ENCODE measurements at places on chromosomes 2 and 18.

GRCh38 chr2:119857742-119858141, 98.0 kb downstream of the PTPN4 start:
- DNase-seq, result no peak

GRCh38 chr2:112787294-112787693, 3.0 kb upstream of the IL1A start:
- no peak for DNase-seq

GRCh38 chr2:203853271-203853670, 14.3 kb upstream of the CTLA4 start:
- no peak for DNase-seq

GRCh38 chr2:24984912-24985311, 13.2 kb upstream of the DNAJC27 start:
- peak; percentile 90 for DNase-seq

GRCh38 chr2:60212181-60212945, 341.1 kb downstream of the BCL11A start:
- DNase-seq, result no peak

- DNase-seq, result peak; percentile 59
These were observed 265.2 kb upstream of the SPHKAP start for GRCh38 chr2:228446734-228447133.

DNA sequence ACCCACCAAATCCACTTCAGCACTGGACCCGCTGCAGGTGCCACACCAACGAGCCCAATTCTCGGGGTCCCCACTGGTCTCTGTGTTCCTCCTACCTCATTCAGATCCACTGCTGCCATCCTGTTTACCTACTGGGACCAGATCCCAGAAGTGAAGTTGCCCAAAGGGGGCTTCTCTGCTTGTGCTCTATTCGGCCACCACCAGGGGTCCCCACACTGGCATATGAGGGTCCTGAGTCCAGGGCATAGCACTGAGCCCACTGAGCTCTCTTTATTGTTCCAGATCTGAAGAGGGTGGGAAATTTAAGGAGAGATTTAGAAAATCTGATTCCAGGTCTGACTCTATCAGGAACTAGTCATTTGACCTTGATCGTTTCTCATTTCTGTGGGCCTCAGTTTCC, 2.4 kb downstream of the GPR45 start:
- no peak for DNase-seq

DNA sequence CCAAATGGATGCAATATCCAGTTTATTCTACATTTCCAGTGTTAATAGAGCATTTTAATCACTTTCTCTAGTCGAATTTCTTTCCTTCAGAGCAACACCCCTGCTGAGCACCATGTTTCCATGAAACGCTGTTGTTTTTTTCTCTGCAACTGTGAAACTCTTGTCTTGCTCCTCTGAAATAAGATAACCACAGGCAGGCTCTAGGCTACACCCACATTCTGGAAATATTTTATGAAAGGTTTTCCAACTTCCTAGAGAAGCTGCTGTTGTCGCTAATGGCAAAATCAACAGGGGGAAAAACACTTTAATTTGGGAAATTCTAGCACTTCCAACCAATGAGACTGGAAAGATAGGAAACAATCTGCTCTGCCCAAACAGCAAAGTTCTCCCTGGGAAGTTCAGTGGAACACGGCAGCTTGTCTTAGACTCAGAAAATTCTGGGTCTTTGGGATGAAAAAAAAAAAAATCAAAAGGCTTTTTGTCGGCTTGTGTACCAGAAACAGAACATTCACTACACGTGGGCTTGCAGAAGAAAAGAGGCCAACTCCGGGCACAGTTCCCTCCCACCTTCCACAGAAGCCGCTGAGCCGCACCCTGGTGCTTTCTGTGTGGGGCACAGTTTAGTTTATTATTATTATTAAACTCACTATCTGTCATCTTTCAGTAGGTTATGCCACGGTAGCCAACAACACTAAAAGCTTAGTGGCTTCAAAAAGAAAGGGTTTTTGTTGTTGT, 98.7 kb downstream of the MMADHC start:
- no peak for DNase-seq

DNA sequence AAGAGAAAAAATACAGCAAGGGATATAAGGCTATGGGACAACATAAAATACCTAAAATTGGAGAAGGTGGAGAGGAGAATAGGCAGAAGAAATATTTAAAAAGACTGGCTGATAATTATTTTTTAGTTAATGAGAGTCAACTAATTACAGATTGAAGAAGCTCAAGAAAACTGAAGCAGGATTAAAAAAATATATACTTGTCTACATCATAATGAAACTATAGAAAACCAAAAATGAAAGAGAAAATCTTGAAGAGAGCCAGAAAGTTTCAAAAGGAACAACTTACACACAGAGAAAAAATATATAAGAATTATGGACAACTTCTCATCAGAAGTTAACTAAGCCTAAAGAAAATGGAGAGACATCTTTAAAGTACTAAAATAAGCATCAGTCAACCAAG, 62.9 kb upstream of the APCDD1 start:
- DNase-seq, result no peak

DNA sequence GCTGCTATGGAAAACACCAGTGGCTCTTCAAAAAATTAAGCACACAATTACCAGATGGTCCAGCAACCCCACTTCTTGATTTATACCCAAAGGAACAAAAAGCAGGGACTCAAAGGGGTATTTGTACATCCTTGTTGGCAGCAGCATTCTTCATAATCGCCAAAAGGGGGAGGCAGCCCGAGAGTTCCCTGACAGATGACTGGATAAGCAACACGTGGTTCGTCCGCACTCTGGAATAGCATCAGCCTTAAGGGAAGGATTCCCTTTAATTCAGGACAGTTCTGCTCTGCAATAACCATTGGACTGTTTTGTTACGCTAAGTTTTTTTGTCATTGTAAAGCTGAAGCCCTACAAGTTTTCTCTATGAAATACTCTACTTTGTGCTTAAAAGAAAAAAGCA, 76.7 kb upstream of the TWIST2 start:
- DNase-seq, result no peak

DNA sequence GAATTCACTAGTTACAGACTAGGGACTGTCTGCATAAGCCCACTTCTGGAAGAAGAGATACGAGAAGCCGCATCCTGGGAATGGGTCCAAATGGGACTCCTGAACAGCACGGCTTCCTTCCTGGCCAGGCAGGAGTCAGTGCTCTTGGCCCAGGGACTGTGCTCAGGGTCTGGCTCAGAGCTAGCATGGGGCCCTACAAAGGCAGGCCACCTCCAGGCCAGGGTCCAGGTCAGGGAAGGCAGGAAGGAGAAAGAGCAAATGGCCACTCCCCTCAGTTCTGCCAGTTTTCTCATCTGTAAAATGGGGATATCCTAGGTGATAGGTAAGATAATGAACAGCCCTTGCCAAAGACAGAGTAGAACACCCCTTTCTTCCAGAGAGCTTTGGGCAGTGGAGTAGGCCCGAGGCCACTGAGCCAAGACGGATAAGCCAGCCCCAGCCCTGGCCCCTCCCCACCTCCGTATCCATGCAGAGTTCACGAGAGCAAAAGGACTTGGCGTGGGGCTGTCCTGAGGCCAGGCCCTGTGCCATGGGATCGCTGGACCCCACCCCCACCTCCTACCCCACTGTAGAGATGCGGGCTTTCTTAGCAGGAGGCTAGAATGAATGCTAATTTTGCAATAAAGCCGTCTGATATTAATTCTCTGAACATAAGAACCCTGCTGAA, 190.1 kb downstream of the MGAT5 start:
- DNase-seq, result no peak

DNA sequence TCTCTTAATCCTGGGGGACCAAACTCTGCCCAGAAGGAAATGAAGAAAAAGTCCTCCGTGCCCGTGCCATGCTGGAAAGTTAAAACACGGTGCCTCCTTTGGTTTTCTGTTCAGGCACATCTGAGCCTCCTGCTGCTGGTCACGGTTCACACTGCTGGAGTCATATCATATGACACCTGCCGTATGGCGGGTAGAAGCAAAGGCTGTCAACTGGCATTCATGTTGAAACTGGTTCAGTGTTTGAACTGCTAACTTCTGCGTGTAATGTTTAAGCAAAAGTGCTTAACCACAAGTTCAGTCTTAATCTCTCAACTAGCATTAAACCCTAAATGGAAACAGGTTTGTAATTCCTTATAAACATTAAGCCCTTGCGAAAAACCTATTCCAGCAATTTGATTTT, 3.1 kb downstream of the STK39 start:
- no peak for DNase-seq

DNA sequence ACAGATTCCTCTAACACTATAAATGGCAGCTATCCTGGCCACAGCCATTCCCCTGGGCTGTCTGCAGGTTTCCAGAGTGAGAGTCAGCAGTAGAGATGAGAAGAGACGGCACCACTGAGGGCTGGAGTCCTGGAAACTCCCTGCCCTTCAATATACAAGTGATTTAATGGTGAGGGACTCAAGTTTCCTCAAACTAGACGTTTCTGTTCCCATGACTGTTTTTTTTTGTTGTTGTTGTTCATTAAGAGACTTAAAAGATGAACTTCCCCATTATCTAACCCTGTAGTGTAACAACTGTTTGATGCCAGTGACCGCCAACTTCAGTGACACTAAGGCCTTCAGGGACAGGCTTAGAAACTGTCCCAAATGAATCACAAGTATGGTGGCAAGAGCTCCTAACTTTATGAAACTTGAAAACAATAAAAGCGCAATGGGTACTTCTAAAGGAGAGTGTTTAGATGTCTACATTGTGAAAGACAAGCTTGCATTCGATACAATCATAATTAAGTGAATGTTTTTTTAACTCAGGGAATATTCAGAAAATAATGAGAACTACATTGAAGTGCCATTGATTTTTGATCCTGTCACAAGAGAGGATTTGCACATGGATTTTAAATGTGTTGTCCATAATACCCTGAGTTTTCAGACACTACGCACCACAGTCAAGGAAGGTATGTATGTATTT, 34.0 kb downstream of the IL1R2 start:
- no peak for DNase-seq

DNA sequence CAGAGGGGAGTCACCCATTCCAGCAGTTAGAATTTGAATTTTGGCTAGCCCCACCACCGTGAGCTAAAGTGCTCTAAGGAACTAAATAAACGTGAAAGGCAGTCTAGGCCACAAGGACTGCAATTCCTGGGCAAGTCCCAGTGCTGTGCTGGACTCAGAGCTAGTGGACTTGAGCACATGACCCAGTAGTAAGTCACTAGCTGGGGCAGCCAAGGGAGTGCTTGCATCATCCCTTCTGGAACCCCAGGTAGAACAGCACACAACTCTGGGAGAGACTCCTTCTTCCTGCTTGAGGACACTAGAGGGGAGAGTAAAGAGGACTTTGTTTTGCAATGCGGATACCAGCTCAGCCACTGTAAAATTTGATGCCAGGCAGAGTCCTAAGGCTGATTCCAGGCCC, 672.2 kb downstream of the CPS1 start:
- no peak for DNase-seq

DNA sequence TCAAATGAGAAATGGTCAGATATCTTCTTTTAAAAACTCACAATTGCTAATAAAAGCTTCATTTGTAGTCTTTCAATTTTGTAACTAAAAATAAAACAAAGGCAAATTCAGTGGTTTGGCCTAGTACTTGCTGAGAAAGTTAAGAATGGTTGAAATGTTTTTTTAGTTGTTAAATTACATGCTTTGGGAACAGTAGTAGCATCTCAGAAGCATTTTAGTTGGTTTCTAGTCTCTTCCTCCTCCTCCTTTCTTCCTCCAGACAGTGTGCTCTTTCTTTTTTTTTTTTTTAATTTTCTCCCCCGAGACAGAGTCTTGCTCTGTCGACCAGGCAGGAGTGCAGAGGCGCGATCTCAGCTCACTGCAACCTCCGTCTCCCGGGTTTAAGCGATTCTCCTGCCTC, 9.8 kb downstream of the TRAK2 start:
- DNase-seq, result no peak

- no peak for DNase-seq
These were observed 16.7 kb upstream of the EHBP1 start for GRCh38 chr2:62688771-62689170.

- no peak for DNase-seq
These were observed 2.5 kb downstream of the MRPL35 start for GRCh38 chr2:86201671-86202335.

DNA sequence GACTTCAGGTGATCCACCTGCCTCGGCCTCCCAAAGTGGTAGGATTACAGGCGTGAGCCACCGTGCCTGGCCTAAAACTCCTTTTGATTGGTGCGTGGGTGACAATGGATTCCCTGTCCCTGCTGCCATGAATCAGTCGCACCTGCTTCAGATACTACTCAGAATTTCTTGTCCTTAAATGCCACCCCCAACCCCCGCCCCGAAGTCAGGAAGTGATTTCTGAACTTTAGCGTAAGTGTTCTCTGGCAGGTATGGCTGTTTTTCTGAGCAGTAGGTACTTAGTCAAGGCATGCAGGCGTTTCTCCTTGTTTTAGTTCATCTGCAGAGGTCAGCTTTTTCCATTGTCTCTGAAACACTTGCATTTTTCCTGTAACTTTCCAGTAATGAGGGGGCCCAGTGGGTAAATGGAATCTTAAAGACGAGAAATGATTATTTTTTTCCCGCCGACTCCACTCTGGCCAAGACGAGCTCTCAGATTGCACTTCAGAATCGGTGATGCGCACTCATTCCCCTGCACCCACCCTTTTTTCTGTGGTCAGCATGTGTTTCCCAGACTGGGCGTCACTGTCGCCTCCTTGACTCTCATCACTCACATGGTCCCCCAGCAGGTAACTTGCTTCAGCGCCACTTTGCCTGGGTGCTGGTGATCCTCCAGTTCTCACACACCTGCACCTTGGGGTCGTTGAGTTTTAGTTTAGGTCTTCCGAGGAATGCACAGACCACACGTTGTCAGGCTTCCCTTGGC, 179.7 kb downstream of the GBX2 start:
- DNase-seq, result no peak

DNA sequence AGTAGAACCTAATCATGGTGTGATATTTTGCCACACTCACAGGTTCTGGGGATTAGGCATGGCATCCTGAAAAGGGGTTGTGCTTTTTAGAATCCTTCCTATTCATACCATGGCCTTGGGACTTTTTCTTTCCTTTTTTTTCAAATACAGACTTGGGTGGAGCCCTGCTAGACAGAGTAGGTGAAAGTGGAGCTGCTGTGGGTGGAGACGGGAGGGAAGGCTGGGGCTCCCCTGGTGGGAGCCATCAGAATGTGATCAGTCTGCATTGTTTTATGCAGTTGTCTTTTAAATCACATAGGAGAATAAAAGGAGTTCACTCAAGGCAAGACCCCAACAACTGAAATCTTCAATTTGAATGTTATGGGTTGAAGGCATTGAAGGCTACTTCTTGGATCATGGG, 130.2 kb downstream of the VAPA start:
- DNase-seq, result no peak

All from right forelimb (tissue), 1 donor.